ENCODE measurements at places on chromosomes 1 and 21.
A peak's percentile ranks its signal among the peaks of the same experiment; 100 is the strongest.

GRCh38 chr1:64912191-64912590 lies 54.2 kb downstream of the JAK1 start:
- DNase-seq: no peak

- no peak for DNase-seq
These were observed 204.6 kb downstream of the PTBP2 start for GRCh38 chr1:96926176-96926575.

DNA sequence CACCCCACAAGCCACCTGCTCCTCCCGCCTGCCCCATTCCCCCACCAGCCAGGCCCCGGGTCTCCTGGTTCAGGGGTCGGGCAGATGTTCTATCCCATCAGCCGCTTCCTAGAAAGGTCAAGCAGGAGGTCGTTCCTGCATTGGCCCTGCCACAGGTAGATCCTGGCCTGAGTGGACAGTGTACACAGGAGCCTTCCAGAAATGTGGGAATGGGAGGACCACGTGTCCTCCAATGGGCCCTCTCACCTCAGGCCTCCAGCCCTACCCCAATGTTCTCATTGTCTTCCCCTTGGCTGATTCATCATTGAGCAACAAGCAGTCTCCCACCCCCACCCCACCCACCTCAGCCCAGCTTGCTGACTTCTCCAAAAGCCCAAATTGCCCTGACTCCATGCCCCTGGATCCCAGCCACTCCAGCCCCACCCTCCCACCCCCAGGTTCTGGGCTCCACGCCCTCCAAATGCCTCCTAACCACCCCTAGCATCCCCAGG lies 2.1 kb downstream of the S100A16 start:
- no peak for DNase-seq

DNA sequence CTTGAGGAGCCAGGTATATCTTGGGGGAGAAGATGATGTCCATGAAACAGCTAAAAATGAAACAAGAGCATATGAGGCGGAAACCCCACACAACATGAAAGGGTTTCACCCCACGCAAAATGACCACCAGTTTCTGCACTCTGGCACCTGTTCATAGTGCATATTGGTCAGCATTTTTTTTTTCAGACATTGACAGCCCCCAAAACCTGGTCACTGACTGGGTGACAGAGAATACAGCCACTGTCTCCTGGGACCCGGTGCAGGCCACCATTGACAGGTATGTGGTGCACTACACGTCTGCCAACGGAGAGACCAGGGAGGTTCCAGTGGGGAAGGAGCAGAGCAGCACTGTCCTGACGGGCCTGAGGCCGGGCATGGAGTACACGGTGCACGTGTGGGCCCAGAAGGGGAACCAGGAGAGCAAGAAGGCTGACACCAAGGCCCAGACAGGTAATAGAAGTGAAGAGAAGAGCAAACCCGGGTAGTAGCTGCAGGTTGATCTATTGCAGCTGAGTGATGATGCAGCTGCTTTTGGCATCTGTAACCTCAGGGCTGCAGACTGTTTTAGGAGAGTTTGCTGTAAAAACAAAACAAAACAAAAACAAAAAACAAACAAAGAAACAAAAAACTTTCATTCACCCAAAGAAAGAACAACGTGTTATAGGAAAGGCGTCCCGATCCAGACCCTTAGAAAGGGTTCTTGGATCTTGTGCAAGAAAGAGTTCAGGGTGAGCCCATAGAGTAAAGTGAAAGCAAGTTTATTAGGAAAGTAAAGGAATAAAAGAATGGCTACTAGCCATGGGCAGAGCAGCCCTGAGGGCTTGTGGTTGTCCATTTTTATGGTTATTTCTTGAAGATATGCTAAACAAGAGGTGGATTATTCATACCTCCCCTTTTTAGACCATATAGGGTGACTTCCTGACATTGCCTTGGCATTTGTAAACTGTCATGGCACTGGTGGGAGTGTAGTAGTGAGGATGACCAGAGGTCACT lies 51.0 kb downstream of the TNN start:
- no peak for DNase-seq

GRCh38 chr1:228717081-228717480 lies 18.2 kb upstream of the RHOU start:
- no peak for DNase-seq

- peak; percentile 78 for DNase-seq
These were observed 20.1 kb downstream of the ECE1 start for GRCh38 chr1:21270086-21270689.

- DNase-seq: no peak
These were observed 48.3 kb upstream of the CAPZB start for GRCh38 chr1:19533626-19534025.

DNA sequence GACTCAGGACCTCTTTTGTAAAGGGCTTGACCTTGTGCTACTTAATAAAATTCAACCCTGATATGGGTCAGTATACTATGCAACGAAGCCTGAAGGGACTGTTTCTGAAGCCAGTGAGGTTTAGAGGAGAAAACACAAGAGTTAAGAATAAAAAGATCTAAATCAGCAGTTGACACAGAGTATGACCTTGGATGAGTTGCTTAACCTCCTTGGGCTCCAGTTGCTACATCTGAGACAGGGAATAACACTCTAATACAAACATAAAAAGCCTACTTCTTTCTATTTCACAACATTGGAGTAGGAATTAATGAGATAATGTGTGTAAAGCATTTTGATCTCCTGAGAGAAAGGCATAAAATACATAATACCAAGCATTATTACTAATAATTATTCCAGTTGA lies 882.4 kb upstream of the ADGRL2 start:
- DNase-seq: no peak

Data from NAMALWA (cell line).